Osteoblast (primary cell): ENCODE measurements at places on chromosomes 2 and 18. TPM values are rescaled to one million over a fixed set of nuclear protein-coding genes. Genes with fewer than 3 reads are reported as not detected.

ACMSD gene
- not detected in 2 replicates for total RNA-seq

GRCh38 chr18:67199993-67200617 lies 316.4 kb downstream of the DSEL start:
- DNase-seq, result peak; percentile 45
- H3K4me1 ChIP-seq, result no peaks in the 10 kb centered on the region
- no peak overlapping the region for H3K4me3 ChIP-seq
- H3K27ac ChIP-seq, result no peak overlapping the region
- no peaks in the 10 kb centered on the region for H3K36me3 ChIP-seq

REG3A gene
- total RNA-seq, result not detected in 2 replicates

DNA sequence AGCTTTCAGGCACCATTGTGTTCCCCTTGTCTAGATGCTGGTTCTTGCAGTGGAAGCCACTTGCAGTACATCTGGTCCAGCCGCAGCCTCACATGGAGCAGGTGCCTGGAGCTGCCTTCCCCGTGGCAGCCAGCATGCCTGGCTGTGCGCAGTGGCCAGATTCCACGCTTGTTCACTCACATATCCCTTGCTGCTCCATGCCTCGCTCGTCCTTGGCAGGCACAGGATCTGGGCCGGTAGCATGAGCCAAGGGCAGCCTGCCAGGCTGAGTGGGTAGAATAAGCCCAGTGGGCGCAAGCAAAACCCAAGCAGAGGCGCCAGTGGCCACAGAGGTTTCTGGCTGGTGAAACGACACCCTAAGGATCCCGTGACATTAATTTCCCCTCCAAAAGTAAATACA lies 20.6 kb downstream of the TMX3 start:
- no peak for DNase-seq
- no peak overlapping the region for H3K27ac ChIP-seq
- H3K4me3 ChIP-seq, result no peak overlapping the region
- no peaks in the 10 kb centered on the region for H3K4me1 ChIP-seq
- H3K36me3 ChIP-seq, result peaks cover 30% of the 10 kb centered on the region
- no peaks in the 10 kb centered on the region for H3K27me3 ChIP-seq

DNA sequence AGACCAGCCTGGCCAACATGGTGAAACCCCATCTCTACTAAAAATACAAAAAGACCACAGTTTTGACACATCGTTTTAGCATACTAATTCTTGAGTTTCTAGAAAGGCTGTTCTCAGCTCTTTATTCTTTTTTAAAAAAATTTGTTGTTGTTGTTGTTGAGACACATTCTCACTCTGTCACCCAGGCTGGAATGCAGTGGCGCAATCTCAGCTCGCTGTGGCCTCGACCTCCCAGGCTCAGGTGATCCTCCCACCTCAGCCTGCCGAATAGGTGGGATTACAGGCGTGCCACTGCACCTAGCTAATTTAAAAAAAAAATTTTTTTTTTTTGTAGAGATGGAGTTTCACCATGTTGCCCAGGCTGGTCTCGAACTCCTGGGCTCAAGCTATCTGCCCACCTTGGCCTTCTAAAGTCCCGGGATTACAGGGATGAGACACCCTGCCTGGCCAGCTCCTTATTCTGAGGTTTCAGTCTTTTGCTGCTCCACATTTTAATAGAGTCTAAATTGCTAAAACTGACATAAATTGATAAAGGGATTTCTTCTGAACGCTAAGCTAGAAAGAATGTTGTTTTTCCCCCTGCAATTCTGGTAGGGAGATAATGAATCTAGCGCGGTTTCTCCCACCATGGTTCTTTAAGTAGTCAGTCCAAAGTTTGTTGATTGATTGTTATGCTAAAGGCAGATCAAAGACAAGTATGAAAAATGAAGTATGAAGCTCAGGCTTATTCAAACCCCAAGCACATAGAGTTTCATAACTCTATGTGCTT lies 32.6 kb upstream of the CABLES1 start:
- peaks cover 23% of the 10 kb centered on the region for H3K4me1 ChIP-seq
- H3K27ac ChIP-seq, result no peak overlapping the region
- H3K27me3 ChIP-seq, result no peaks in the 10 kb centered on the region
- no peaks in the 10 kb centered on the region for H3K36me3 ChIP-seq
- H3K4me3 ChIP-seq, result no peak overlapping the region

DNA sequence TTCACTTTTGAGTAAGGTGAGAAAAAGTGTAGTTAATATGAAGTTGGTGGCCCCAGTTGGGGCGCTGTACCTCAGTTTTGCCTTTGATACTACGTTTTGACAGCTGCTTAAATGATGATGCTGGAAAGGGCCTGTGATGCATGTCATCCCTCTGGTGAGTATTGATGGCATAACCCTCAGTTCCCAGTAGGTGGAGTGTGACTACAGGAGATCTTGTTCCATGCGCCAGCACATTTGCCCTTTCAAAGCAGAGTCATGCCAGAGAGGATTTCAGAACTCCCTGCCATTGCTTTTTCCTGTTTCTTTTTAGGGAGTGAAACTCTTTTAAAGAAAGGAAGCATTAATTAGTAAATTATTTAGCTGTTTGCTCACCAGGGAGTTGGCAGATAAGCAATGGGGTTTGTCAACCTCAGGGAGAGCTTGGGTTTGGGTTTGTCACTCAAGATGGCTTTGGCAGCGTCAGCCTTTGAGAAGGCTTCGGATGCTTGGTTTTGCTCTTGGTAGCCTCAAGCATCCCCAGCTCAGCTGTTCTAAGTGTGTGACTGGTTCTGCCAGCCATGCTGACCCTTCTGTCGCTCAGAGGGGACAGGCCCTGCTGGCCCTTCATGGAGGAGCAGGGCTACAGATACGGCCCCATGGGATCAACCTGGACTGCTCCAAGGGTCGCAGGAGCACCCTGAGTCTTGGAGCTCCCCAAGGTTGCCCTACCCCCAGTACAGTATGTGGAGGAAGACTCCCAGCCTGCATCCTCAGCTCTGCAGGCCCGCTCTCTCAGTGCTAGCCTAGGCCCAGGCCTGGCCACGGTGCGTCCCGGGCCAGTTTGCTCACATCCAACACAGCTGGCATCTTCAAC lies 29.1 kb downstream of the ARMC9 start:
- peaks cover 3% of the 10 kb centered on the region for H3K4me1 ChIP-seq
- H3K27ac ChIP-seq, result peak overlapping the region; percentile 26
- no peaks in the 10 kb centered on the region for H3K27me3 ChIP-seq
- peaks cover 44% of the 10 kb centered on the region for H3K36me3 ChIP-seq
- DNase-seq, result peak; percentile 90

DNA sequence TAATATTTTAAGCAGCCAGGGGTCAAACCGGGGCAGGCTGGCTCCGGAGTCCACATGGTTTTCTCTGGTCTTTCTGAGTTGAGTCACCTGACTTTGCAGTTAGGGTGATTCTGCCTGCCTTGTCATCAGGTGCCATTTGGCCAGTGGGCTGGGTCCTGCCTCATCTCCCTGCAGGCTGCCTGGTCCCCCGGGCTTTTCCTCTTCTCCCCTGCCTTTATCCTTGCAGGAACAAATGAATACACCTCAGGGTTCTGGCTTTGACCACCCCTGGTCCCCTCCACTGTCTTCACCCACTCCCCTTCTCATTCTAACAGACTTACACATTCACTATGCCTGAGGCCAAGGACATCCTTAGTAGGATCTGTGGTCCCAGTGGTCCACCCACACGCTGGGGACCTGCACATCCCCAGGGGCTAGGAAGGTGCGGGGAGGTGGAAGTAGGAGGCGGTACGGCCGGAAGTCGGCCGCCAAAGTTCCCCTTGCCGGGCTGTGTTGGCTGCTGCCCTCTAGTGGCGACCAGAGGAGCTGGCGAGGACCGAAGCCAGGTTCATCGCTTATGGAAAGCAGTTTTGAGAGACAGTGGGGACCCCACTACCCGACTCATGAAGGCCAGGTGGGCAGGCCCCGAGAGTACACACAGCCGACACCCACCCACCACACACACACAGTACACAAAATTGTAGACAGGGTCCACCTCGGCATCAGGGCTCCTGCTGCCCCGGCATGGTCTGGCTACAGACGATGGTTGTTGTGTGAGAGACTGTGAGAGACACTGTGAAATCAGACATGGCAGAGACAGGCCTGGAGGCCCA lies 6.3 kb upstream of the TEX261 start:
- no peaks in the 10 kb centered on the region for H3K36me3 ChIP-seq
- DNase-seq, result peak; percentile 90
- H3K27me3 ChIP-seq, result no peaks in the 10 kb centered on the region
- peaks cover 5% of the 10 kb centered on the region for H3K4me1 ChIP-seq

CCDC68 gene
- 9.0 and 13.3 TPM in 2 replicates for total RNA-seq

DNA sequence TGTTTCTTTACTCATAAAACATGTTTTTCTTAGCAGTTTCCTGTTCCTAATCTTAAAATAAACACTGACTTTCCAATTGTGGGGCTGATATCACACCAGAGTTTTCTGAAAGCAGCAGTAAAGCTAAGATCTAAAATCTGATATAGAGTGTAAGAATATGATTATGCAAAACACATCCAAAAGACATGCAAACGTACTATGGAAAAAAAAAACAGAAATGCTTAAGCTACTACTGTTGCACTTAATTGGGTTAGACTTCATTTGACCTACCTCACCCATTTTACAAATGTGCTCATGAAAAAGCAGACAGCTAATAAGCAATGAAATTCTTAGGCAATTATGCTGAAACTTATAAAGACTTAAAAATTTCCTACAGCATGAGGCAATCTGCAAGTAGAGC lies 10.5 kb downstream of the CYTIP start:
- no peaks in the 10 kb centered on the region for H3K36me3 ChIP-seq
